ENCODE measurements at places on chromosomes 3 and 15.

- no peak for DNase-seq
Measured at GRCh38 chr15:82751308-82751707, 41.6 kb upstream of the AP3B2 start.

DNA sequence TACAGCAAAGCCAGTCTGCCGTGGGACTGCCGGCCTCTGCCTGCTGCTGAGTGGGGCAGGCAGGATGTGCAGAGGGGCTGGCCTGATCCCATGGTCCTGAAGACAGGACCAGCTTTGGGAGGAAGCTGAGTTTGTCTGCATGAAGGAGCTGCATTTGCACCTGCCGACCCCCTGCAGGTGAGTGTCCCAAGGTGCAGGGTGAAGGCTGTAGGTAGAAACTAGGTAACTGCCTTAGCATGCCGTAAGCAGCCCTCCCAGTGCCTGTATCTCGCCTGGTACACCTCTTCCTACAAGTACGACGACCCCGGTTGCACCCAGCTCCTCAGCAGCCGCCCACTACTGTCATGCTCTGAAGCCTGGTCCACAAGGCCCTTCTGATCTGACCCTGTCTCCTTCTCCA, 34.9 kb downstream of the AMOTL2 start:
- no peak for DNase-seq

DNA sequence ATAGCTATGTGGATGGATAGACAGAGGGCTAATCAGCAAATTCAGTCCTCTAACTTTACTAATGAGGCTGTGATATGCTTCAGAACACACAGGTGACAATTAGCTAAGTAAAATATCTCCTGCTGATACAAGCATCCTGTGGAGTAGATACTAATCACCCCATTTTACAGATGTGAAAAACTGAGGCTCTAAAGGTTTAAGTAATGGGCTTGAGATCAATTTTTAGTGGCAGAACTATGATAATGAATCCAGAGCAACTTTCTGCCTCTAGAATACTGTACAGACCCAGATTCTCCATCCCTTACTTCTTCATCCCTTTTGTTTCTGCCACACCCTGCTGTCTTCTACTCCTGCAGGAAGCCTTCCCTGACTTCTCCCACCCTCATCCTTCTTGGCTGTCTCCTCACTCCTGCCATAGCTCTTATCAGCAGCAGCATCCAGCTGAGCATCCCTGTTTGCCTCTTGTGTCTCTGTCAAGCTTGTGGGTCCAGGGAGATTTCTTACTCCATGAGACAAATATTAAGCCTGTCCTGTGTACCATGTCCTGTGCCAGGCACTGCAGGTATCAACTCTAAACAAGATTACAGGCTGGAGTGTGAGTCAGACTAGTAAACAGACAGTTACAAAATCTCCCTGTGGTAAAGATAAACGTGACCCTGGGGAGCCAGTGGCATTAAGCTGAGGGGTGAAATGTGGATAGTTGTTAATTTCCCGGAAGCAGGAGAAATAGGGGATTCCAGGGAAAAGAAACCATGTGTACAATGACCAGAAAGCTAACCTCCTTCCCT, 39.2 kb downstream of the SLC6A11 start:
- DNase-seq = no peak

DNA sequence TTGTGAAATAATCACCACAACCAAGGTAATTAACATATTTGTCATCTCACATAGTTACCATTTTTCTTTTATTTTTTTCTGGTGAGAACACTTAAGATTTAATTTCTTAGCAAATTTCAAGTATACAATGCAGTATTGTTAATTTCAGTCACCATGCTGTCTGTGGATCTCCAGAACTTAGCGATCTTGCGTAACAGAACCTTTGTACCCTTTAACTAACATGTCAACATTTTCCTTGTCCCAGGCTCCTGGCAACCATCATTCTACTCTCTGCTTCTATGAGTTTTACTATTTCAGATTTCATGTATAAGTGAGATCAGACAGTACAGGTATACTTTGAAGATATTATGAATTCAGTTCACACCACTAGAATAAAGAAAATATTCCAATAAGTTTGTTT, 154.4 kb downstream of the KCNAB1 start:
- DNase-seq = no peak

DNA sequence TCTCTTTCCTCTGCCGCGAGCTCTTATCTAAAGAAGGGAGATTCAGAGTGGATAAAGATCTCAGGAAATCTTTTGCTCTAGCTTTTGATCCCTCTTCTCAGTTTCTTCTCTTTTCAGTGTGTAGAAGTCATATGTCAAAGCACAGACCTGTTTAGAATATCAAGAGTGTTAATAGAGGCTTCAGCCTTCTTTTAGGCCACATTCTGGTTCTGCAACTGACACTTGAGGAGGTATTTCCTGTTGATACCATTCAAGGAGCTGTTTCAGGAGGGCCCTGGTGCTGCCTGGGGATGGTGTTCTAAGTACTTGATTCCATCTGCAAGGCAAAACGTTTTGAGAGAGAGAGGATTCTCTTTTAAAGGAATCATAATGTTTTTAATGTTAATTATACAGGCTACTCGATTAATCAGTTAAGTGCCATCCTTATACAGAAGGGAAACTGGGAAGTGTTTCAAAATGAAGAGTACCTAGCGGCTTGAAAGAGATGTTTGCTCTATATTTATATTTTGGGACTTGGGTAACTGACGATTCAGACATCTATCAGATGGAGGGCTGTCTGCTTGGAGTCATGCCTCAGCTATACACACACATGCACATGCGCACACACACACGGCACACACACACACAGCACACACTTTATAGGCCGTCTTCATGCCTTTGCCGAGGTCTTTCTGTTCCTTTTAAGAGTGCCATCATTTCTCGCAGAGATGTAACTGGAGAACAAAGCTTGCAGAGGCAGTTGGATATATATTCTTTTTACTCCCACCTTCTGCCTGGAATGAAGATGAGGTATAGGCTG, 313.9 kb downstream of the PTPRG start:
- DNase-seq = no peak

GRCh38 chr3:169578381-169579024, 85.0 kb downstream of the MECOM start:
- DNase-seq = no peak

- no peak for DNase-seq
Measured at GRCh38 chr3:171982828-171983227, 56.5 kb upstream of the FNDC3B start.

- no peak for DNase-seq
Measured at GRCh38 chr15:55915876-55916567, 77.4 kb downstream of the NEDD4 start.

GRCh38 chr3:48614044-48614443, 4.6 kb upstream of the UQCRC1 start:
- DNase-seq = no peak

- no peak for DNase-seq
Measured at GRCh38 chr3:30437171-30437601, 169.2 kb upstream of the TGFBR2 start.

- DNase-seq = no peak
Measured at GRCh38 chr15:41499109-41499851, 5.6 kb downstream of the ITPKA start.

DNA sequence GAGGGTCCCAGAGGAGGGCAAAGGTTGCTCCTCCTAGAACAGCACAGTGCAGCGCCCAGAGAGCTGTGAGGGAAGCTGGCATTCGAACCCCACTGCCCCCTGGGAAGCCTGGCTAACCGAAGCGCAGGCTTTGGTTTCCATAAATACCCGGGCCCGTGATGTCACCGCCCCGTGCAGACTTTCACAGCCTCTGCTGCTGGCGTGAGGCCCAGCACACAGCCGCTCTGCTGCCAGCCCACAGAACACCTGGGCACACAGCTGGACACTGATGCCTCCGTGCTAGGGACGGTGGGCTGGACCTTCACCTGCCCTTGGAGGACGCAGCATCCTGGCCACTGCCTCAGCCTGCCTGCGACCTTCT, 1.0 kb downstream of the IQSEC1 start:
- no peak for DNase-seq

DNA sequence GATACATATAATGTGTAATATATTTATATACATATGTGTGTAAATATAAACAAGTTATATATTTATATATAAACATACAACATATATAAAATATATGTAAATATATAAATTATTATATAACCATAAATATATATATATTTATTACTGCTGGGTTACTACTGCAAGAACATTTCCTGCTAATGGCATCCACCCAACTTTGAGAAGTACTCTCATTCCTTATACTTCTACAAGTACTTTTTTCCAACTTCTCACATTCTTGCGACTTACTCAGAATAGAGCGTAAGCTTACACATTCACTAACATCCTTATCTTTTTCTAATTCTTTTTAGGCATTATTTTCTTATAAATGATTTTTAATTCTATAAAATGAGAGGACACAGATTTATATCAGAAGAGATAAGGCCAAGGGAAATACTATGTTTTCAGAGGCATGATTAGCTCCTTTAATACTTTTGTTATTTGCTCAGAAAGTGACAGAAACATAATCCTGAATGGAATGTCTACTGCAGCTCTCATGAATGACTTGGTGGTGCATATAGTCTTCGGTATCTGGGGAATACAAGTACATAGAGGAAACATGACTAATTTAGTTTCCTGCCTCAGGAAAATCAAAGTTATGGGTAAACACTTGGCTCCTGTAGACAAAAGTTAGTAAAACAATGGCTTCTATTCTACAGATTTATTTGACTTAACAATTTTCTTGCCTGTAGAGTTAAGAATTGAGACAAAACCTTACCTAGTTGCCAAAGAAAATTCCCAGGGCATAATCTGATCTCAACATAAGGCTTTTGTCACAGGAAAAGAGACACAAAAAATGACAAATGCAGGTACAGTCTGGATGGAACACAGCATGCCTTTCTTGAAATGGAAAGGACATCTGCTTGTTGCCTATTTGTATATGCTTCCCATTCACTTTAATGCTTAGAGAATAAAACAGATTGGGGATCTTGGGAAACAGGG, 453.9 kb downstream of the SQOR start:
- no peak for DNase-seq

DNA sequence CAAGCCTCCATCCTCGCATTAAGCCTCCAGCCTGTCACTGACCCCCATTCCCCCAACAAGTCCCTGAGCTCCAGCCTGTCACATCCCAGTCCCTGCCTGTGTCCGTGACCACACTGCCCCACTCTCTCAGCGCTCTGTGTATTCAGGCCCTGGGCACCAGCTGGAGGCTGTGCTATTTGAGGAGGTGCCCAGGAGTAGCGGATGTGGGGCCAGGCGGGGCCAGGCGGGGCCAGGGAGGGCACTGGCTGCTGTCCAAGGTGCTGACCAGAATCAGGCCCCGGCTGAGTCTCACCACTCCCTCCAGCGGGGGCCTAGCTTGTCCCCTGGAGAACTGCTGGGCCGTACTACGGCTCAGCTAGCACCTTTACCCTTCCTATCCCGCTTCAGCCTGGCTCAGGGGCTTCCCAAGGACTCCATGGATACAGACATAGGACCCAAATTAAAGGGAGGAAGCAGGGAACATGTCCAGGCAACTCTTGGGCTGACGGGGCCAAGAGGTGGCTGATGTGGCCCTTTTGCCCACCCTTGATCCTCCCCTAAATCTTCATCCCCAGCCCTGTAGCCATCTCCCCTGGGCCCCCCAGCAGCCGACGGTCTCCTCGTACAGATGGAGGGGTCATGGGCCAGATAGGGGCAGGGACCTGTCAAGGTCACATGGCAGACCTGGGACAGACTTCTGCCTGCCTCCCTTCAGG, 1.1 kb downstream of the HHATL start:
- peak; percentile 80 for DNase-seq

- DNase-seq = no peak
Measured at GRCh38 chr15:38029736-38030135, 95.3 kb downstream of the TMCO5A start.

DNA sequence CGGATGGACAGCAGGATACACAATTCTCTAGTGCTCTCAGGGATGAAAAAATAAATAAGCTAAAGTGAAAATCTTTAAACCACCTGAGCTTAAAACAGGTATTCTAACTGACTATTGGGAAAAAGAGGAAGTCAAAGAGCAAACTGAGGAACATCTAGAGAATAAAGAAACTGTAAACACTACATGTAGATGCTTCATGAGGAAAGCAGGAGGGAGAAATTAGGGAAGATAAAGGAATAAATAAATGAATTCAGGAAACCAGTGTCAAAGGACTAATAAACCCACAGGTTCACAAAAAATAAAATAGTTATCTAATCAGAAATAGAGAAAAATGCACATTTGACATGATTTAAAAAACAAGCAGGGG, 525 bp upstream of the MCCC1 start:
- no peak for DNase-seq

DNA sequence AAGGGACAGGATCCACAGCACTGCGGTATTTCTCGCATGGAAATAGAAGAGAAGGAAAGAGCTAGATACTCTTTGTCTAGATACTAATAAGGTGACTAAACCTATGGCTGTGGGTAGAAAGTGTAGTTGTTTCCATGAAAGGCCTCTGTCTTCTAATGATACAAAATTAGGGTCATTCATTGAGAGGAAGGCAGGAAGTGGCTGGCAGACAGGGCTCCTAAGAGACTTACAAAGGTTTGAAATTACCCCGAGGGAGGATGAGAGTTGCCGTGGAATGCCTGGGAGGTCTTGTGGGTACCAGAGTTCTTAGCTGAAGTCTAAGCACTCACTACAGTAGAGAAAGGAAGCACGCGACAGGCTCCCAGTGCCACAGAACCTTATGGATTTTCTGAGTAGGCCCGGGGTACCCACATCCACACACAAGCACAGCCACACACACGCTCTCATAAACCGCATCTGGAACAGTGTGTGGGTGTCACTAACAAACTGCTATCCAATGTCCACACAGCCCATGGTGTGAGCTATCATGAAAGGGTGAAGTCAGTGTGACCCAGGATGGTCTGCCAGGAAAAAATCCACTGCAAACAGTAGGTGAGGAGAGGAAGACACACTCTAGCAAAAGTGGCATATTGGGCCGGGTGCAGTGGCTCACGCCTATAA, 221.4 kb downstream of the FAM43A start:
- DNase-seq = no peak

DNA sequence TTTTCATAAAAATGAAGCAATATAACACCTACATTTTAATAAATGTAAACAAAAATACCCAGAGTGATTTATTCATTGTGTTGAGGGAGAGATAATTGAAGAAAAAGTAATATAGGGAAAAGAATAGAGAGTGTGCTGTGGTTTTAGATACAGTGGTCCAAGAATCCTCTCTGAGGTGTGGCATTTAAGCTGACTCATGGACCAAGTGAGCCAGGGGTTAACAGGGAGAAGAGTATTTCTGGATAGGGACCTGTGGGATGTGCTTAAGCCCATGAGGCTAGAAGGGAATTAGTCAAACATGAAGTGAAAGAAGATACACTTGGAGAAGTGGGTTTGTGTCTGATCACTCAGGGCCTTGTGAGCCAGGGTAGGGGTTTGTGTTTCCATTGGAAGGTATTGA, 680.7 kb upstream of the GRM7 start:
- DNase-seq = no peak

- DNase-seq = no peak
Measured at GRCh38 chr3:21533002-21533401, 218.0 kb downstream of the ZNF385D start.
